Tongue (tissue), 3 donors: ENCODE measurements at places on chromosomes 1 and 21.

DNA sequence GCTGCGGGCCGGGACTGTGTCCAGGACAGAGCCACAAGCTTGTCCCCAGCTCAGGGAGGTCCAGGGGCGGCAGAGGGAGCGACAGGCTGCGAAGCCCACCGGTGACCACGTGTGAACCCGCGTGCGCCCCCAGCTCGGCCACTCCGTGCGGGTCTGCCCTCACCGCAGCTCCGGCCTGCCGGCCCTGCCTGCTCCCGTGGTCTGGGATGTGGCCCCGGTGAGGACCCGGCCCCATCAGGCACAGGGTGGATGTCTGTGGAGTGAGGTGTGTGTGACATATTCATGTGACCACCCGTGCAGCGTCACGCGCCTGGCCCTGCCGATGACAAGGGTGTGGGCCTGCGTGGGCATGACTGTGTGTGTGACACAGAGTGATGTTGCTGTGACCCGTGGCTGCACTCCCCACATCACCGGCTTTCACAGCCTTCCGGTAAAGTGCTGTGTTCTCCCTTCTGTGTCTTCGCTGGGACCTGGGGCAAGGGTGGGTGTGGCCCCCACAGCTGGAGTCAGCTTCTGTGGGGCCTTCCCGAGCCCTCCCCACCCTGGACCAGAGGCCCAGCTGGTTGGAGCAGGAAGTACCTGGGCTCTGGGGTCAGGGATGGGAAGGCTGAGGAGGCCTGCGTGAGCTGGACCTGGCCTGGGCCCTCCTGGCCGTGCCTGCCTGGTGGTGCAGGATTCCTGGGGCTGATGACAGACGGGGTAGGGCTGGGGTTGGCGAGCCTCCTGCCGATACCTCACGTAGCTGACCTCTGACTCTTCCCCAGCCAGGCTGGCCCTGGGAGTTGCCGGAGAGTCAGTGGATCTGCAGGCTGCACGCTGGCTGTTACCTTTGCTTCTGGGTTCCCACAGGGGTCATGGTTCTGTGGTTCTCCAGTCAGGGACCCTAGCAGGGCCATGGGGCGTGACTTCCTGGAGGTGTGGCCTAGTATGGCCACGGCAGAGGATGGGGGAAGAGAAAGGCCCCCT lies 4.1 kb downstream of the RNF223 start:
- no peak for DNase-seq

GRCh38 chr1:20142001-20142710 lies 3.0 kb downstream of the PLA2G2F start:
- DNase-seq: no peak

DNA sequence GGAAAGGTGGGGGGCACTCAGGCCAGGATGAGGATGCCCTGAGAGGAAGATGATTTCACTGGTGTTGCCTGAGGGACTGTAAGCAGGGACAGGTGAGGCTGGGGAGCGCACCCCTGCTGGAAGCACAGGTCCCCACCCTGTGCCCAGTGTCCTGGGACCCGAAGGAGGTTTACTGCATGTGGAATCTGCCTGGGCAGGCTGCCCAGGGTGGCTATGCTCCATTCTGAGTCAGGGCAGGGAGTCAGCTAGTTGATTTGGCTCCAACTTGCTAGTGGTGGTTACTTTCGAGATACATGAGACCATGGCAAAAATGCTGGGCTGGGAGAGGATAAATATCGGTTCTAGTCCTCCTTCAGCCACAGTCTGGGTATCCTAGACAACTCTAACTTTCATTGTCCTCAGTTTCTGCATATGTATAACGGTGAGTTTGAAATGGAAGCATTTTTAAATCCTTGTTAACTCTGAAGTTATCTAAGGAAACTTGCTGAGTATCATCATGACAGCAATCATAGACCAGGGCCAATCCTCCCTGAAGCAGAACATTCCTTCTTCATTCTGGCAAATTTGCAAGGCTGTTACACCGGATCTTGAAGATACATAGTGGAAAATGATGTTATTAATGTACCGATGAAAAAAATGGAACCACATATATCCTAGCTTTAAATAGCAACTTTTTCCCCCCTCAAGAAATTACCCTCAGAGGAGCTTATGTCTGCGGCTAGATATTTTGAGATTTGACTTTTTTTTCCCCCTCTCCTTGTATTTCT lies 7.7 kb downstream of the TLR5 start:
- DNase-seq: no peak

DNA sequence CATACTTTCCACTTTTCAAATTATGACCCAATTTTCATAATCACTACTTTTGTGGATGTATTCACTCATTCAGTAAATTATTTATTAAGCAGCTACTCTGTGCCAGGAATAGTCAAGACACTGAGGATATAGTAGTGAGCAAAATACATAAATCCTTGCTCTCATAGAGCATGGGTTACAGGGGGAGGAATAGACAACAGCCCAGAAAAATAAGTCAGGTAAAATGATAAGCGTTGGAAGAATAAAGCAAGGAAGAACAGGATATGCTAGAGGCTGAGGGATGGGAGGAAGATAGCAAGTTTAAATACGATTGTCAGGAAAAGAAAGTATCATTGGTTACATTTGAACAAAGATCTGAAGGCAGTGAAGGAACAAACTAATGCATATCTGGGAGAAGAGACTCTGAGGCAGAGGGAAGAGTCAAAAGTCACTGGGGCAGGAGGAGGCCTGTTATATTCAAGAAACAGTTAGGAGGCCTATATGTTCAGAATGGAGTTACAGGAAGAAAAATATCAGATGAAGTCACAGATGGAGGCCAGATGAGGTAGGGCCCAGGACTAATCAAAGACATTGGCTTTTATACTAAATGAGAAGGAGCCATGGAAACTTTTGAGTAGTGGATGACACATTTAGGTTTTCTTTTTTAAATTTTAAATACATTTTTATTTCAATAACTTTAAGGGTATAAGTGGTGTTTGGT lies 42.9 kb downstream of the SEC22B start:
- DNase-seq: no peak

DNA sequence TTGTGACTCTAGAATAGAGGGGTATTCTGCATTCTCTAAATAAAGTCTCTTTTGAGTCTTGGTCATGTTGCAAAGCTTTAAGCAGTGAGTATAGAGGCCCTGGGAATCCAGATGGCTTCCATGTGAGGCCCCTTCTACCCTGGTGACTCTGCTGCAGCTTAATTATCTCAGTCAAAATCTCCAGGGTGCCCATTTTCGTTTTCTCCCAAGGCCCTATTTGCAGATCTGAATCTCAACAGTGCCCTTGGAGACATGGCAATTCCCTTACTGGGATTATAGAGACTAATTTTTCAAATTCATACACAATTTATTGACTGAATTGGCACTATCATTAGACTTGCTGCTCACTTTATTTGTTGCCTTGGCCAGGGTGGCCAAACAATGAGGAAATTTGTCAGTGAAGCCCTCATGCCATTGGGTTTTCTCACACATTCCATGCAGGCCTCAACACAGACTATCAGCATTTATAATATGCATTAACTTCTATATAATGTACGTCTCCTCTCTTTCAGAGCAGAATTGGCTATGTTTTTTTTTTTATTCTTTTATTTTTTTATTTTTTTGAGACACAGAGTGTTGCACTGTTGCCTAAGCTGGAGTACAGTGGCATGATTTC lies 35.1 kb downstream of the PROX1 start:
- no peak for DNase-seq

- no peak for DNase-seq
Observed at GRCh38 chr1:29227511-29227910, 3.2 kb downstream of the MECR start.

- DNase-seq: no peak
Observed at GRCh38 chr1:114892194-114892918, 37.7 kb downstream of the SYCP1 start.

- peak; percentile 80 for DNase-seq
Observed at GRCh38 chr1:161198194-161198896, 509 bp downstream of the ADAMTS4 start.

DNA sequence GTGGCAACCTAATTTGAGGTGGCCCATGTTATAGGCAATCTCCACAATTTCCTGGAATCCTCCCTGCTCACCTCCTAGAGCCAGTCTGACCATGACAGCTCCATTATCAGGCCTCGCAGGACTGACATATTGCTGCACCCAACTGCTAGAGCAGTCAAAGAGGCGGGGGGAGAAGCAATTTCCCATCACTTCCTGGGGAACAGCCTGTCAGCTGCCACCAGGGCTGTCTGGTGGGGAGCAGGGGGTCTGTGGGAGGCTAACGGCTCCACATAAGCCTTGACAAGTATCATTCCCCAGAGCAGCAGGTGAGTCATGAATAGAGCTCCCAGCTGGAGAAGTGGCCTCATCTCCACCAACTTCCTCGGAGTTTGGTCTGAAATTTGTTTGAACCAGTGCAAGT lies 322.9 kb downstream of the MATN1 start:
- no peak for DNase-seq

DNA sequence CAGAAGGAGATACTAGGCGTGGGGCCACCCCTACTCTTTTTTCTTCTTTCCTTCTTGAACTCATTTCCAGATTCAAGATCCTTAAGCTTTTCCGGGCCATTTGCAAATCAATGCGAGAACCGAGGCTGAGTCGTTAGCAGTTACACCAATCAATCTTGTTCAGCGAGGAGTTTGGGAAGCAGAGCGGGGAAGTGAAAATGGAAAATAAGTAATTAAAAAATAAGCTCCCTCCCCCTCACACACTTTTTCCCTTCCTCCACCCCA lies 1.7 kb upstream of the NEGR1 start:
- no peak for DNase-seq

DNA sequence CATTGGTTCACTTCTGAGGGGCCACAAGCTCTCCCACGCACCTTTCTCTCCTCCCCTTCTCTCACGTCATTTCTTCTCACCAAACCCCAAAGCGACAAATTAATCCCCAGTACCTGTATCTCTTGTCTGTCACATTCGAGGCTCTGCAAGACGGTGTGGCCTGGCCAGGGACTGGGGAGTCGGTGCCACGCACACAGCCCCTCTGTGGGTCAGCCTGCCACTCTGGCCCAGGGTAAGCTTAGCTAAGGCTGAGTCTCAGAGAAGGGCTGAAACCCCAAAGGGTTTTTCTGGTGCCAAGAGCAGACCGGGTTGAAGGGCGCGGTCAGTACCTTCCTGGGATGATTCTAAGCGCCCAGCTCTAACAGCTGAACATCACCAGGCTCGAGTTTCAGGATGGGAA lies 34.2 kb upstream of the ZBTB40 start:
- DNase-seq: no peak

DNA sequence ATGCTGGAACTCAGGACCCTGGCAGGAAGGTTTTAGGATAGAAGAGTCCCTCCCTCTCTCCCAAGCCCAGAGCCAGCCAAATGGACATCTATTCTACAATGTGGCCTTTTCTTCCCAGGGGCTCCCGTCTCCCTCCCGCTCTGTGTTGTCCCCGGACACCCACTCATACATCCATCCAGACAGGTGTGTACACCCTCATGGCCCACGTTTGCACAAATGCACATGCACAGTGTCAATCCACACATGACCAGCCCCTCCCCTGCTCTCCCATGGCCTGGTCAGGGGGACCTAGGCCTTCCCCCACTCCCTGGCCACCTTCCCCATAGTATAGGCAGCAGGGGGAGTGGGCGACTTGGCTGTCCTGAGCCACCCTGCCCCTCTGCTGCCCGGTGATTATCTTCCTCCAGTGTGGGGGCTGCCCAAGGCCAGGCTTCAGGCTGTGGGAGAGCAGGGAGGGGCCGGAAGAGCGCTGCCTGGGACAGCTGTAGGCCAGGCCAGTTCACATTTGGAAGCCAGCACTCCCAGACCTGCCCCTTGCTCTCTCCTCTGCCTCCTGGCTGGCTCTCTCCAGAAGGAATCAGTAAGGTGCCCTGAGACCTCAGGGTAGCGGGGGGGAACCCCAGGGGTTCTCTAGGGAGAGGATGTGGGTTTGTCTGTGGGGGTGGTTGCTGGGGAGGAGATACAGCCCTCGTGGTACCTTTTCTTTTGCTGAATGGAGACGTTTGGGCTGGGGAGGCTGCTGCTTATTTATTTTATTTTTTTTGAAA lies 4.1 kb upstream of the PTPN7 start:
- no peak for DNase-seq

DNA sequence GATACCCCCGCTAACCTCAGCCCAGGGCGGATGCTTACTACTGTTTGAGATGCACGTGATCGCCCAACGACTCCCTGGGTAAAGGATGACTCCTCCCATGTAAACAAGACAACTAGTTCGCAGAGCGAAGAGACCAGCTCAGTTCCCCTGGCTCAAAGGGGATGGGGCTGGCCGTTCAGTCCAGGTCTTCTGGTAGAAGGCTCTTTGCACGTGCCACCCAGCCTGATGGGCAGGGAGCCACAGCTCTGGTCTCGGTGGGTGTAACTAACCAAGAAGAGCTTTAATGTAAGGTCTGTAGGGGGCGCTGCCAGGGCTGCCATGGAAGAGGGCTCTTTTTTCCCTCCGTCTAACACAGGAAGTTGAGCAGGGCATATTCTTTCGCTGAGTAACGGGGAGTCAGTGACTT lies 49.4 kb upstream of the PARP1 start:
- no peak for DNase-seq

GRCh38 chr1:216914974-216915373 lies 191.7 kb upstream of the ESRRG start:
- DNase-seq: no peak

DNA sequence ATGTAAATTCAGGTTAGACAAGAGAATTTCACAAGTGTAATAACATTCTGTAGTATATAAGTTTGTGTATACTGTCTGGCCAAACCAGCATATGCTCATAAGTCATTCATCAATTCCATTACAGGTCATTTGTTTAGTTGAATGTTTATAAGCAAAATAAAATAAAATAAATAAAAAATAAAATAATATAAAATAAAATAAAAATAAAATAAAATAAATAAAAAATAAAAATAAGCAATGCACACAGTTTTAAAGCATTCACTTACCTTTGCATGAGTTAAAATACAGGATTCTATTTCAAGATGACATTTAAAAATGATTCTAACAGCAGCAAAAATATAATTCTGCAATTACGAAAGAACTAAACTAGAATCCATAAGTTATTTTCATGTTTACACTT lies 9.9 kb downstream of the PODN start:
- DNase-seq: no peak

DNA sequence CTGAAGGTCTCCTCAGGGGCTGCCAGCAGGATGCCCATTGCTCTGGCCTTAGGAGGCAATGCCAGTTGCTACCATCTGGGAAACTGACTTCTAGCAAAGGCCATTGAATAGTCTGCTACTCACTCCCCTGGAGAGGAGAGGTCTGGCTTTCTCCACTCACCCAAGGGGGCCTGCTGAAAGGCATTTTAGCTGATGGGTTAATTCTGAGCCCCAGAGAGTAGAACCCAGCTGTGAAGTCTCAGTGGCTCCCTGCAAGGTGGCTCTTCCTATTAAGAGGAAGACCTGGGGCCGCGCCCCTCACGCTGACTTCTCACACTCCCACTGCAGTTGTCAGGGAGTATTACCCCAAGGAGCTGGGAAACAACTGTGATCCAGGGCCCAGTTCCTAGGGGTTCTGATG lies 213.3 kb upstream of the GALNT2 start:
- DNase-seq: no peak
